GM12892 (cell line): ENCODE measurements at places on chromosomes 11 and 22.

GRCh38 chr22:45166932-45167331 is 3.2 kb downstream of the NUP50 start:
- DNase-seq, result no peak

DNA sequence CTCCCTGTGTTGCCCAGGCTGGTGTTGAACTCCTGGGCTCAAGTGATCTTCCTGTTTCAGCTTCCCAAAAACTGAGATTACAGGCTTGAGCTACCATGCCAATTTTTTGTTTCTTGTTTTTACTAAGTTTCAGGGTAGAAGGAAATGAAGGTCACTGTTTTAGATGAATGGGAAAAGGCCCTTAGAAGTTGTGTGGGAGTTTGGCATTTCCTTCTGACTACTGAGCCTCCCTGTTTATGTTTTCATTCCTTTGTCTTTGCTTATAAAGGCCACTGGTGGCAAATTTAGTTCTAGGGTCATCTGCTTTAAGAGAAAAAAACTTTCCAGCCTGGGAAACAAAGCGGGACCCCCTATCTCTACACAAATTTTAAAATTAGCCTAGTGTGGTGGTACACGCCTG is 22.1 kb downstream of the SRPRA start:
- no peak for DNase-seq

DNA sequence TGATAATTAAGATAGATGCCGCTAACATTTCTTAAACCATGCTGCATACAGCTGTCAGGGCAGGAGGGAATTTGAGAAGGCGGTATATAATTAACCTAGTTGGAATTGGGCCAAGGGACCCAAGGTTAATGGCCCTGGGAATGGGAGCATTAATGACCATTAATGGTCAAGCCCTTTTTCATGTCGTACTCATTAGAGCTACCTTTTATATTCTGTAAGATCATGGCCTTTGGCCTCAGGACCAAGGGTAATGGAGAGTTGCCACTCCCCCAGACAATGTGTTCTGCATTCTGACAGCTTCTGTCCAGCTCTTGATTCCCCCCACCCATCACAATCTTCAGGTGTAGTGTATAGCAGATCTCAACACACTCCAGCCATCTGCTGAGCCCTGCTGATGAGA is 111.6 kb downstream of the NTM start:
- no peak for DNase-seq

GRCh38 chr22:49764127-49764581 is 63.5 kb downstream of the BRD1 start:
- DNase-seq, result peak; percentile 7

- no peak for DNase-seq
Measured at GRCh38 chr11:17556999-17557398, 9.9 kb downstream of the OTOG start.

DNA sequence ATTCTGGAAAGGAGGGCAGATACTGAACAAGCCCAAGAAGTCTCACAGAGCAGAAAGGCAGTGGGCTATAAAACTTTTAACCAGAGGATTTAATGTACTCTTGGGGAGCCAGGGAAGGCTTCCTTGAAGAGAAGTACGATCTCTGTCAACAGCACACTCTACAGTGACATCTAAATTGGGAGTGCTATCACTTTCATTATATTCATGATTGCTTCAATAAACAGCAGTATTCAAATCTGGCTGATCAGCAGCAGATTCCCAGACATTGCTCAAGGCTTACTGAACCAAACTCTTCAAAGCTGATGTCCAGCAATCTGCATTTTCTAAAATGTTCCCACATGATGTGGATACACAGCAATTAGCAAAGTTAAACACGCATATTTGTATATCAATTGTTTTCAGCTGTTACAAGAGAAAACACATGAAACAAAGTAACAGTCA is 44.2 kb downstream of the SYTL2 start:
- DNase-seq, result no peak

GRCh38 chr22:36016684-36017083 is 11.9 kb downstream of the RBFOX2 start:
- no peak for DNase-seq

DNA sequence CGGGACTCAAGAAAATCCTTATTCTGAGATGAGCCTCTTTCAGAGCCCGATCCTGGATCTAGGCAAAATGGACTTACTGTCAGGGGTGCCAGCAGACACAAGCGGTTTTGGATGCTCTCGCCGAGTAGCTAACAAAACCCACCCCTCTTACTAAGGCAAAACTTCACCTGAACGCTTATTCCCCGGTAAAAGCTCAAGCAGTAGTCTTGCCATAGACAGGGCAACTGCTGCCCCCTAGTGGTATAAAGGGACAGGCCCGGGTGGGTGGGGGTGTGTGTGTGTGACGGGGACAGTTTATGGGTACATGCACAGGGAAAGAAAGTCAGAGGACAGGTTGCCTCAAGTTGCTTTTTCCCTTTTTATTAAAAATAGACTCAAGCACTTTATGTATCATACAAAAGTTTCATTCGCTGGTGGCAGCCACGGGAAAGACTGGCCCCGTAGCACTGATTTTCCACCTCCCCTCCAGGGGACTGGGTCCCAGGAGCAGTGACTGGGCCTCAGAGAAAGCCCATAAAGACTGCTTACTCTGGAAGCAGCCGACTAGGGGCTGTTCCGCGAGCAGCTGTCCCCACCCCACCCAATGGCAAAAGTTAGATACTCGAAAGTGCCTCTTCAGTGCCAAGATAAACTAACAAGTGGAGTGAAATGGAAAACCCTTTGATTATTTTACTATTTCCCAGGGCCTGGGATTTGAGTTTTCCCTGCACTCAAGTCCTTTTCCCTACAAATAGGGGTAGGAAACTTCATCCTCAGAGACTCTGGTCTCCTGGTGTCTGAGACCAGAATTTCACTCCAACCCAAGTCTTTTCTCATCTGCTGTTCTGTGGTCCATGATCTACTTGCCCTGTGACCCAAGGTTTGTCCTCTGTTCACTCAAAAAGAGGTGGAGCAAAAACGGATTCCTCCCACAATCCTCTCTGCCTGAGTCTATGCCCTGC is 4.7 kb downstream of the YPEL4 start:
- DNase-seq, result peak; percentile 76

- DNase-seq, result no peak
Measured at GRCh38 chr11:76567261-76567660, 103.3 kb downstream of the LRRC32 start.

DNA sequence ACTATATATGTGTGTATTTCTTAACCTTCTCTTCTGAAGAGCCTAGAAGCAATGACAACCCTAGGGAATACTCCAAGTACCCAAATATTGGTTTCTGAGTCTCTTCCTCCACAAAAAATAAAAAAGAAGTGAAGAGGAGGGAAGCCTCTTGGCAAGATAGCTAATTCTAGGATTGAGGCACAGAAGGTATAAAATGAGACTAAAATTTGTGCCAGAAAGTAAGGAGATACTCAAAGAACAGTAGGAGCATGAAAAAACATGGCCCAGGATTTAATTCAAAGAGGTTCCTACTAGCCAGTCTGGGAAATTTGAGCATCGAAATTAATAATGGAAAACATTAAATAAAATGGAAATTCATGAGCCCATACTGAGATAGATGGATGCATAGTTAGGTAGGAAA is 112.1 kb downstream of the PAX6 start:
- no peak for DNase-seq

GRCh38 chr22:37533995-37534394 is 14.8 kb upstream of the CARD10 start:
- no peak for DNase-seq

DNA sequence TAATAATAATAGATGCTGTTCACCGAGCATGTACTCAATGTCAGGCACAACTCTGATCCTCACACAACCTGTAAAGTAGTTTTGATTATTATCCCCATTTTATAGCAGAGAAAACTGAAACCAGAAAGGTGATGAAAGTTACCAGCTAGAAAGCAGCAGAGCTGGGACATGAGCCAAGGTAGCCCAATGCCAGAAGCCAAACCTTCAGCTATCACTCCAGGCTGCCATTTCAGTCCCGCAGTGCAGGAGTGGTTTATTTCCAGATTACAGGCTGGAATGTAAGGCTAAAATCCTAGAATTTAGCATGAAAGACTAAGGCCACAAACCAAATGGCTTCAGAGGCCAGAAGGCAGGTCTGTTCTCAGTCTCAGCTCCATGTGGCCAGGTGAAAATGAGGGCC is 108.8 kb downstream of the TENM4 start:
- no peak for DNase-seq

DNA sequence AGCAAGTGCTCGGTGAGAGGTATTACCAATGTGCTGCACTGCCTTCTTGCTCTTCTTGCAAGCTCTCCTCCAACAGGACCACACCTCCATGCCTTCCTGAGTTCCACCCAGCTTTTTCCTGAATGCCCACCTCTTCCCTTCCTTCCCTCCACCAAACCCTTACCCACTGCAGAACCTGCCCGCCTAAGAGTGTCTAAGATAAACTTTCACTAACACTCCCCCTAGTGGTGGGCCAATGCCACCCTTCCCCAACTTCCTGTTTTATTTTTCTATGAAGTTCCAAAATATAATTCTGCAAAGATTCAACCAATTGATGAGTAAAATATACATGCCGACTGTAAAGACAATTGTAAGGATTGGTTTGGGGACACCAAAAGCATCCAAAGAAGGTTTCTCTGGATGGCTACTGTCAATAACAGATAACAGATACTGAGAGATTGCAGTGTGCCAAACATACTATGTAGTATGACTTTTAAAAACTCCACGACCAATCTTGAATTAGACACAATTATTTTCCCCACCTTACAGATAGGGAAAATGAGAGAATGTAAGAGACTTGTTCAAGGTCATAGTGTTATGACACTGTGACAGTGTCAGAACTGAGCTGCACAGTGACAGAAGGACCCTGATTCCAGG is 38.6 kb upstream of the BMAL1 start:
- DNase-seq, result no peak

- DNase-seq, result no peak
Measured at GRCh38 chr11:110797453-110797852, 85.2 kb upstream of the ARHGAP20 start.

- peak; percentile 61 for DNase-seq
Measured at GRCh38 chr11:64745189-64745520, 1.2 kb upstream of the RASGRP2 start.

- no peak for DNase-seq
Measured at GRCh38 chr22:40002935-40003715, 8.4 kb downstream of the FAM83F start.

DNA sequence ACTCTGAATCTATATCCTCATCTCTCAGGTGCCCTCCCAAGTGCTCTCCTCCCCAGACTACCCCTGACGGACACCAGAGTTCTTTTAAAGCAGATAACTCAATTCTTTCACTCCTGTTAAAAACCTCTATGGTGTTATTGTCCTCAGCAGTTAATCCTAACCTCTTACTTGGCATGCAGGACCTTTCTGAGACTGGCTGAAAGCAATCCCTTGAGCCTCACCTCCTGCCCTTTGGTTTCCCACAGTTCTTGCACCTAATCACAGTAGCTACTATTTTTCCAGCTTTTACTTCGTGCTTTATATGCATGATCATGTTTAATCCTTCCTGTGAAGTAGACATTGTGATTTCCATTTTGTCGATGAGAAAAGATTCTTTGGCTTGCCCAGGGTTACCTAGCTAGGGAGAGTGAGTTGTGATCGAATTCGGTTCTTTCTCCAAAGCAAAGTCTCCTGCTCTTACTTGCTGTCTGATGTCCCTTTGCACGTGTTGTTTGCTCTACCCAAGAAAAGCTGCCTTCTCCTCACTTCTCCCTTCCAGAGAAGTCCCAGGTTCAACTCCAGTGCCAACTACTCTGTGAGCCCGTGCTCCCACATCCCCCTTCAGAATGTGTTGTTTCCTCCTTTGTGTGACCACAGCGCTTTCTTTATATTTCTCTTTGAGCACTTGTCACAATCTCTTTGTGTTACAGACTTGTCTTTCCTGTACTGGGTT is 2.1 kb downstream of the UBE2L3 start:
- no peak for DNase-seq
